ENCODE measurements at places on chromosomes 4 and X.
A peak's percentile ranks its signal among the peaks of the same experiment; 100 is the strongest.

DNA sequence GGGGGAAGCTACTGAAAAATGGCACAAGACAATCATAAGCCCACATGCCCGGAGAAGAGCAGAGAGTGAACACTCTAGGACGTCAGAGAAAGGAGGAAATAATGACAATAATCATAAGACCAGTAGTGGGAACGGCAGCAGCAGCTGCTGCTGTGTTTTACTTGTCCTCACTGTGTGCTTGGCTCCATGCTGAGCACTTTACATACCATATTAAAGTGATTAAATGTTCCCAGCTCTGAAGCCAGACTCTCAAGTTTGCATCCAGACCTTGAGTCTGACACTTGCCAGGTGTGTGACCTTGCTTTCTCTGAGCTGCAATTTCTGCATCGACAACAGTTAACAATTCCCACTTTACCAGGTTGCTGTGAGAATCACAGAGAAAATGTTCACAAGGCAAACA, 255.4 kb downstream of the SPANXN1 start:
- no peak for DNase-seq

- DNase-seq, result no peak
Observed at GRCh38 chrX:64427787-64428186, 32.5 kb upstream of the MTMR8 start.

GRCh38 chr4:6126971-6127745, 73.2 kb downstream of the JAKMIP1 start:
- DNase-seq, result no peak

DNA sequence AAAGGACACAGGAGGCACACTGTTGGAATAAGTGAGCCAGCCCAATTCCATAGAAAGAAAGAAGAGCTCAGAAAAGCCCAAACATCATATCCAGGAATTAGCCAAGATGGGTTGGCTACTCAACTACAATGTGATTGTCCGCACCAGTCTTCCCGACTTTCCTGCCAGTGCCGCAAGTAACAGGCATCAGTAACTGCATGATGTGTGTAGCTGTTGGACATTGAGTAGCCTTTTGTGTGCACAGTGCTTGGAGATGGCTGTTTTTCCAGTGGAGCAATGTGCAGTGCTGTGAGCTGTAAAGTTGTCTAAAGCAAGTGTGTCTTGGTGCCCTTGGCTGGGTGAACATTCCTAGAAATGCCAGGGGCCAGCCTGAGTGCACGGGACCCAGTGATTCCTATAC, 29.2 kb upstream of the FAM193A start:
- no peak for DNase-seq

DNA sequence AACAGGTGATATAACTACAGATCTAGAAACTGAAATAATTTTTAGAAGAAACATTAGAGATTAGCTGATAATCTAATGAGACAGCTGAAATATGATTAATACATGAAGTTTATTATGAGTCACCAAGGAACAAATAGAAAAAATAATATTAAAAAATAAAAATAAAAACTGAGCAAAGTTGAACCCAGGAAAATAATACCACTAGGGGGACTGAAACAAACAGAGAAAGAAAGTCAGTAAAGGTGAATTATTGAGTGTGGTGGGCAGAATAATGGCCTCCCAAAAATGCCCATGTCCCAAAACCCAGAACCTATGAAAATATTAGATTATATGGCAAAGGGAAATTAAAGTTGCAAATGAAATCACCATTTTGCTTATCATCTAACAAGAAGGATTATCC, 820.7 kb upstream of the INTU start:
- no peak for DNase-seq

GRCh38 chr4:108168671-108169523, at the start of gene LEF1:
LEF1 (minus strand) TSS chr4:108168932; CDS start chr4:108167767, 1,165 bp downstream.
- peak; percentile 32 for DNase-seq

DNA sequence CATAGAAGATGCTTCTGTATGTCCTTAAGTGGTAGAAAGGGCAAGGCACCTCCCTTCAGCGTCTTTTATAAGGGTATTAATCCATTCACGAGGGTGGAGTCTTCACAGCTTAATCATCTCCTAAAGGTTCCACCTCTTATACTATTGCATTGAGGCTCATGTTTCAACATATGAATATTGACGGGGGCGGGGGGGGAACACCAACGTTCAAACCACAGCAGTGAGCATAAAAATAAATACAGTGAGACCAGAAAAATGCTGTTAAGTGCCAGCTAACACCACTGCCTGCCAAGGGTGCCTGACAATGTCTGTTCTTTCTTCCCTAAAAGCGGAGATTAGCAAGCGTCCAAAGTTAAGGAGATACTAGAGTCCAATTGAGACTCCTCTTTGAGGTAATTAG, 323.3 kb downstream of the STK32B start:
- DNase-seq, result no peak

- DNase-seq, result no peak
Observed at GRCh38 chrX:147735364-147735763, 176.4 kb upstream of the FMR1 start.

DNA sequence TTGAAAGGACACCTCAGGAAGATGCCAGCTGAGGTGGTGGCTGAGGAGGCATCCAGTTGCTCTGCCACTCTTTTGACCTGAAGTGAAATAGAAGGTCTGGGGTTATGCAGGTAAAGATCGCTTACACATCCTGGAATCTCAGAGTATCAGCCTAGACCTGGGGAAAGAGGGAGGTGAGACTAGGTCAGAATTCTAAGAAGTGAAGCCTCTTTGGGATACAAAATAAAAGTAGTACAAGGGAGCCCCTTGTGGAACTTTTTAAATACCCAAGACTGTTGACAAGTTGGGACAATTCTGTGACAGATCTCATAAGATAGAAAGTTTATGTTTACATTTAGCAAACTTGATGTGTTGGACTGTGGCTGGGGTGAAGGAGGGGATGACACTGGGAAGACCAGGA, 263.1 kb downstream of the SPRY1 start:
- no peak for DNase-seq

DNA sequence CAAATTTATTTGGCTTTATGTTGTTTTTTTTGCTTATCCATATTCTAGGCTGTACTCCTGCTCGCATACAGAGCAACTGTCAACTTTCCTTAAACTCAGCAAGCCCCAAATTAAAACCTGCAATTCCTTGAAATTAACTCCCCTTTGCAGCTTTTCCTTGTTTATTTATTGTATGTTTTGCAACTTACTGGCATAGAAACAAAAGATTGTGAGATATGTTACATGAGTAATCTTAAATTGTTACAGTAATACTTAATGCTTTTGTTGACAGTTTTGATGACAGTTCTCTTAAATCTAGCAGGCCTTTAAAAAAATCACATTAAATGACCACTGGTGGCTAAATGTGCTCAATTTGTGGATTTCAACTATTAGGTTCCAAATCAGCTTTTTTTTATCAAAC, 4.5 kb downstream of the DDX3X start:
- no peak for DNase-seq

DNA sequence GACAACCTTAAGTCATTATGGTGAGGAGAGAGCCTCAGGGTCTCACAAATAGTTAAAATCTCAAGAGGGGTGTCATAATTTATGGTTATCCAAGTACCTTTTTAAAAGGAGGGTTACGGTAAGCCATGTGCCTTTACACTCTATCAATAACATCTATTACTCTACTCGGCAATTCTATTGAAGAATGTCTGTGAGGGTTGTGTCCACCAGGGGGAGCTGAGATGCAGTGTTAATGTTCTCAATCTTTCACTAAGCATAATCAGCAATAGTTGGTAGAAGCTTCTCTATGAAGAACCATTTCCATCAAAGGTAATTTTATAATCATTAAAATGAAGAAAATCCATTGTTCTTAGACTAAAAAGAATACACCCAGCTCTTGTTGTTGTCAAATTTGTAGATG, 457.4 kb downstream of the CENPC start:
- DNase-seq, result peak; percentile 12

DNA sequence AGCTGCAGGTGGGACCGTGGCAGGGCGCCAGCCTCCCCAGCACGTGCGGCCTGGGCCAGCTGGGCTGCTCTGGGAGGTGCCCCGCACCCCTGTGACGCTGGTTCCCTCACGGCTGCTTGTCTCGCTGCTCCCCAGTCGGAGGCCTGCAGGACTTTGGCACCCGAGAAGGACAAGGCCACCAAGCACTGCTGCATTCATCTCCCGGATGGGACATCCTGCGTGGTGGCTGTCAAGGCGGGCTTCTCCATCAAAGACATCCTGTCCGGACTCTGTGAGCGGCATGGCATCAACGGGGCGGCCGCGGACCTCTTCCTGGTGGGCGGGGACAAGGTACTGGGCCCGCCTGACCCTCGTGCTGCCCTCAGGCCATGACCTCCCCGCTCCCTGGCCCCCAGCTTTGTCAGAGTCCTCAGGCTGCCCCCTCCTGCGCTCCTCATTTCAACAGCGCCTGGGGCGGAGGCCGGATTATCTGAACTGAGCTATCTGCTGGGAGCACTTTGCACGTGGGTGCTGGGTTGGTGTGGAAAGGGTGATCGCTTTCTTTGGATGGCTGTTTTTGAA, 19.4 kb upstream of the HGFAC start:
- no peak for DNase-seq

GRCh38 chr4:21765810-21766407, 182.7 kb downstream of the KCNIP4 start:
- peak; percentile 65 for DNase-seq

DNA sequence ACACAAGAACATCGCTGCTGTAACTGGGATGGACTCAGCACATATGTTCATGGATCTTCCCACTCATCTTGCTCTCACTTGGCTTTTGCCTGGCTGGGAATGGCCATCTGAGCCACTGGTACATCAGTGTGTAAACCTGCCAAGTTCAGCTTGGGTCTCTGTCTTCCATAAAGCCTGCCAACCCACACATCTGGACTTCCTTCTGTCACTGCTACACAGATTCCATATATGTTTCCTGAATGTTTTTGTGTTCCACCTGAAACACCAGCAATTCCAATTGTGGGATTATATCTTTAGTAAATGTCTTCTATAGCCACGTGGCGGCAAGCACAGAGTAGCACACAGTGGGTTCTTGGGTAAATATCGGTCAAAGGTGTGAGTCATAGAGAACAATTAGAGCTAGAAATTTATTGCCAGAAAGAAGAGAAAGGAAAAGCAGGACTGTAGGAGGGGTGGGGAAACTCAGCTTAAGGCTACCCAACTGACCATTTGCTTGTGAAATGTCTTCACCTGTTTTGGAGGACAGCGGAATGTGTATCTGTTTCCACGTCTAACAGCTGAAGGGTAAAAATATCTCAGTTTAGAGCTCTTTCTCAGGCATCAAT, 125.9 kb downstream of the MFAP3L start:
- DNase-seq, result no peak

DNA sequence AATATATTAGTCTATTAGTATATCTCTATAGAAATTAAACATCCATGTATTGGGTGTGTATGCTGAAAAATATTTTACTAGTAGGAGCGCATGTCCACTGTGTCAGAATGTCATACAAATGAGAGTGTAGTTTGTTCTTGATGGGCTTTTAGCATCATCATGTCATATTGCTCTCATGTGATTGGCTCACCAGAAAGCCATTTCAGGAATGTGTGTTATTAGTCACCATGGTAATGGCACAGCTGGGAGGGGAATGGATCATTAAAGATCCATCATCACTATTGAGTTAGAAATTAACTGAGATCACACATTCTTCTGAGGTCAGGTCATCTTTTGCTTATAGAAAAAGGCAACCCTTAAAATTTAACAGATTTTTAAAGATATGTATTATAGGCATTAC, 77.3 kb downstream of the PHEX start:
- peak; percentile 41 for DNase-seq

- peak; percentile 45 for DNase-seq
Observed at GRCh38 chr4:22987870-22988269, 295.1 kb downstream of the GBA3 start.

All from brain microvascular endothelial cell (primary cell).